GM23338 (cell line): ENCODE measurements at places on chromosomes 1 and 21. TPM values are rescaled to one million over a fixed set of nuclear protein-coding genes. Genes with fewer than 3 reads are reported as not detected.

KLF17 gene
- total RNA-seq, result not detected in 2 replicates

VWA5B1 gene
- total RNA-seq, result 0.70 and 1.0 TPM in 2 replicates

LCE1B gene
- total RNA-seq, result not detected in 2 replicates

DNA sequence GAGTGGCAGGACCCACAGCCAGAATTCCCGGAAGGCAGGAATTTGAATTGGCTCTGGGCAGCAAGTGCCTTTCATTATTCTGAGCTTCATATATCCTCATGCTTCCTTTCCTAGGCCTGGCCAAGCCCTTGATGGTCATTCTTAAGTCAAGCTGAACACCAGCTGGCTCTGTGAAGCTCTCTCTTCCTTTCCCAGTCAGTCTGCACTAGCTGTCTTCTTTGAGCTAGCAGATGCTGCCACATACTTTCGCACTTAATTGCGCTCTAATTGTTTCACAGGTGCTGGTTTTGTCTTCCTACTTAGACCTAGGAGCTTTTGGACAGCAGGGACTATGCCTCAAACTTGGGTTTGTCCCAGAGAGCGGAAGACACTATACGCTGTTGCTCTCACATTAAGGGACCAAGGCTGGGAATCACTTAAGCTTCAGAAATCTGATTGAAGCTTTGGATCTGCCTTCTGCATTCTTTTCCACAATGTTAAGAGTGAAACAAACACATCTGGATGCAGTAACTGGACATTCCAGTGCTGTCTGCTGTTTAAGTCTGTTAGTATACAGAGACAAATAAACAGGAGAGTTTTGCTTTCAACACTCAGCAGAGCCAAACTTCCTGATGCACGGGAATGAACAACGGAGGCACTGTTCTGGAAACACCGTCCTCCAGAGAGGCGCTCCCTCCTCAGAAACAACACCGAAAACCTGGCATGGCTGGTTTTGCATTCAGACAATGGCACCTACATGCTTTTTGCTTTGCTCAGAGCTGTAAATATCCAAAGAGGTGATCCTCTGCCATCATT lies 2.2 kb downstream of the TLR5 start:
- H3K27me3 ChIP-seq, result 0 out of 2 replicates have a peak, but pooled peaks cover 9% of the 10 kb centered on the region
- peaks cover 8% of the 10 kb centered on the region for H3K4me1 ChIP-seq

GRCh38 chr21:33708874-33709273 lies 66.6 kb downstream of the ITSN1 start:
- H3K4me1 ChIP-seq, result peaks cover 11% of the 10 kb centered on the region; the same call in 1 of the 2 replicates
- peak overlapping the region; percentile 36; the same call in 1 of the 2 replicates for H3K27ac ChIP-seq
- H3K36me3 ChIP-seq, result no peaks in the 10 kb centered on the region

- H3K27ac ChIP-seq, result no peak overlapping the region
- no peaks in the 10 kb centered on the region for H3K4me1 ChIP-seq
- no peak for DNase-seq
- H3K27me3 ChIP-seq, result no peaks in the 10 kb centered on the region
- no peaks in the 10 kb centered on the region for H3K36me3 ChIP-seq
These were observed 1.8 kb downstream of the CELA2B start for GRCh38 chr1:15477646-15478212.

GRCh38 chr1:43199093-43199726 lies 27.1 kb downstream of the CFAP57 start:
- H3K4me3 ChIP-seq, result no peak overlapping the region
- no peak overlapping the region for H3K27ac ChIP-seq
- H3K4me1 ChIP-seq, result no peaks in the 10 kb centered on the region
- no peak for DNase-seq

DNA sequence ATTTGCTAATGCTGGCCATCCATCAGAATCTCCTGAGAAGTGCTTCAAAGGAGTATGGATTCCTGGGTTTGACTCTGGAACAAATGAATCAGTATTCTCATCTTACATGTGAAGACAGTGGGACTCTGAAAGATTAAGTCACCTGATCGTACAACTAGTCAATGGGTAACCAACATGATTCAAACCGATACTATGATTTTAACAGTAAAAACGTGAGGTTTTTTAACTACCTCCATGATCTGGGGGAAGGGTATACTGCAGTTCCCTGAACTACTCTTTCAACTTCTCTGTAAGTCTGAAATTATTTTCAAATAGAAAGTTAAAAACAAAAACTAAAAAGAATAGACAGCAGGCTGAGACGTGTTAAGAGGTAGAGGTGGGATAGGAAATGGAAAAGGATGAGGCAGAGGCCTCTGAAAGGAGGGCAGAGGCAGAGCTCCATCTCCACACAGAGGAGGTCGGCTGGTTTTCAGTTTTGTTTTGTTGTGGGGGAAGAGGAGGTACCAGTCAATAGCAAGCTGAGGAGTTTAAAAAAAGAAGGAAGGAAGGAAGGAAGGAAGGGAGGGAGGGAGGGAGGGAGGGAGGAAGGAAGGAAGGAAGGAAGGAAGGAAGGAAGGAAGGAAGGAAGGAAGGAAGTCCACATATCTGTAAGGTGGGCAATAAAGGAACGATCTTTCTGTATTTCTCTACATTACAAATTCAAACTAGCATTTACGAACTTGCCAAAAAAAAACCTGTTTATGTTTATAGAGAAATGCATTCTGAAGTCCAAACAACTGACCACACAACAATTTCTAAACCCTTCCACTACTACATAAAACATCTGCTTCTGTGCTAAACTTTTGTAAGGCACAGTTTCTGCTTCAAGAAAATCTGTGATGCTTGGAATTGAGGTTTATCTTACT lies 213.1 kb downstream of the RERE start:
- H3K27ac ChIP-seq, result peak overlapping the region; percentile 55; the same call in 1 of the 2 replicates
- peaks cover 18% of the 10 kb centered on the region for H3K4me1 ChIP-seq
- H3K4me3 ChIP-seq, result no peak overlapping the region
- DNase-seq, result no peak
- H3K36me3 ChIP-seq, result no peaks in the 10 kb centered on the region
- no peaks in the 10 kb centered on the region for H3K27me3 ChIP-seq

- DNase-seq, result no peak
- no peak overlapping the region for H3K4me3 ChIP-seq
- H3K27ac ChIP-seq, result no peak overlapping the region
These were observed 632.0 kb downstream of the SMYD3 start for GRCh38 chr1:245874942-245875580.

GRCh38 chr1:7561936-7562728 lies 209.0 kb upstream of the VAMP3 start:
- no peaks in the 10 kb centered on the region for H3K4me1 ChIP-seq
- no peak overlapping the region for H3K27ac ChIP-seq
- H3K4me3 ChIP-seq, result no peak overlapping the region
- no peaks in the 10 kb centered on the region for H3K27me3 ChIP-seq
- no peaks in the 10 kb centered on the region for H3K36me3 ChIP-seq
- DNase-seq, result no peak

DNA sequence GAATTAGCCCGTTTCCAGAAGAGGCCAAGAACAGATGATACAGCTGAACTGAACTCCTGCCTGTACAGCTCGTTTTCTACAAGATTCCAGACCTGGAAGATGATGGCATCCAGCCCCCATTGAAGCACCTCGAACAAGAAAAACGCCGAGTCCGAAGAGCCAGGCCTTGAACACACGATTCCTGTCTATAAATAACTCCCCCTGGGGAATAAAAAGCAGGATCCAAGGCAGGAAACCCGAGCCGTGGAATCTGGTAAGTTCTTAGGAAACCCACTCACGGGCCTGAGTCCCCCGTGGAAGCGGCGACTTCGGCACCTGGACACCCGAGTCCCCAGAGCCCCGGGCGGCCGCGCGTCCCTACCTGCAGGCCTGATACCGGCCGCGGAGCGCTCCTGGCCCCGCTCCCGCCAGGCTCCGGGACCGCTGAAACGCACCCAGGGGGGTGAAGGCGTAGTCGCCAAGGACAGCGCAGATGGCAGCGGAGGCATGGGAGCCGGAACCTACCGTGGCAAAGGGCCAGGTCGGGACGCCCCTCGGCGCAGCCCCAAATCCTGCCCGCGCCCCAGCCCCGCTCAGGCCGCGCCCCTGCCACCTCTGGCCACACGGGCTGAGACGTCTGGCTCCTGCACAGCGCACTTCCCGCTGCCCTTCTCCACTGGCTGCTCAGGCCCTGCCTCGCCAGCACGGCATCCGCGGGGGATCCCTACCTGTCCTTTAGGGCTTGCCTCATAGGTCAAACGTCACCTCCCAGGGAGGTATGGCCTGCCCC lies 14.0 kb upstream of the HLCS start:
- H3K27ac ChIP-seq, result no peak overlapping the region
- H3K4me1 ChIP-seq, result peaks cover 6% of the 10 kb centered on the region; the same call in 1 of the 2 replicates
- no peaks in the 10 kb centered on the region for H3K36me3 ChIP-seq
- H3K4me3 ChIP-seq, result peak overlapping the region; percentile 62
- H3K27me3 ChIP-seq, result peaks cover 29% of the 10 kb centered on the region

DNA sequence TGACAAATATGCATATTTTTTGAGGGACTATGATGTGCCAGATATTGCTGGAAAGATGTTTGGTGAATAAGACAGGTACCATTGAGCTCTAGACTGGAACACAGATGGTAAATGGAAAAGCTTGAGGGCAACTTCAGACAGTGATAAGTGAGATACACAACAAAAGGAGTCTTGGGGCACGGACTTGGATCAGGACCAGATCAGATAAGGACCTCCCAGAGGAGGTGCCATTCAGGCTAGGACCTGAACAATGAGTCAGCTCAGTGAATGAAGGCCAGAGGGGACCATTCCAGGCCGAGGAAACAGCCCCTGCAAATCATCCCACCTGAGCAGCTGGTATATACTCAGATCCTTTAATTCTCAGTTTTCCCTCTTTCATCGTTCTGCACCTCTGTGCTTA lies 1.8 kb upstream of the KCNJ15 start:
- H3K36me3 ChIP-seq, result no peaks in the 10 kb centered on the region
- H3K27me3 ChIP-seq, result no peaks in the 10 kb centered on the region

GRCh38 chr1:169860187-169860586 lies 33.5 kb downstream of the SCYL3 start:
- no peaks in the 10 kb centered on the region for H3K27me3 ChIP-seq
- H3K4me3 ChIP-seq, result no peak overlapping the region

DNA sequence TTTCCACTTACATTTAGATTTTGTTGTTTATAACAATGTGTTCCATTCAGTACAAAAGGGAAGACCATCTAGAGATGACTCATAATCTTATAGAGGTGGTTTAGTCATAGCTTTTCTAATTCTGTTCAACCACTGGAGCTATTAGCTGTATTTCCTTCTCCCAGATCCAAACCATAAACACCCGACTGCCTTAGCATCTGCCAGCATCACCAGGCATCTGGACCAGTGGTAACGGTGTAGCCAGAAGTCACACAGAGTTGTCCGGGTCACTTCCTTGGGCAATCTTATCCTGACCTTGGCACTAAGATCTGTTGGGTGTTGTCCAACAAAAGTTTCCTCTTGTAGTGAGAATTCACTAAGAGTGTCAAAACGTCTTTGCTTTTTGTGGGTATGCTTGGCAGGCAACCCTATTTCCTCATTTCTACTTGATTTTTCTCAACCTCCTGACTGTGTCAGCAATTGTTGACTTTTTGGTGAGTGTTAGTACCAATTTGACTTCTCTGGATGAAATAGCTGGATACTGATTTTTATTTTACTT lies 372.1 kb upstream of the B3GALT2 start:
- no peak overlapping the region for H3K27ac ChIP-seq
- no peak for DNase-seq
- H3K4me3 ChIP-seq, result no peak overlapping the region
- H3K4me1 ChIP-seq, result 0 out of 2 replicates have a peak, but pooled peaks cover 3% of the 10 kb centered on the region
- H3K36me3 ChIP-seq, result no peaks in the 10 kb centered on the region

GRCh38 chr1:1768249-1768992 lies 9.8 kb downstream of the NADK start:
- H3K36me3 ChIP-seq, result peaks cover 20% of the 10 kb centered on the region
- no peak overlapping the region for H3K4me3 ChIP-seq
- DNase-seq, result no peak
- H3K4me1 ChIP-seq, result no peaks in the 10 kb centered on the region
- H3K27ac ChIP-seq, result no peak overlapping the region

- H3K4me3 ChIP-seq, result no peak overlapping the region
- H3K27me3 ChIP-seq, result no peaks in the 10 kb centered on the region
- no peaks in the 10 kb centered on the region for H3K36me3 ChIP-seq
These were observed 5.8 kb upstream of the GTF2B start for GRCh38 chr1:88897070-88897730.

GRCh38 chr1:85142753-85143152 lies 58.1 kb downstream of the SYDE2 start:
- no peak for DNase-seq
- H3K27ac ChIP-seq, result no peak overlapping the region
- no peaks in the 10 kb centered on the region for H3K36me3 ChIP-seq

GRCh38 chr1:212072047-212072446 lies 36.5 kb downstream of the DTL start:
- peaks cover 53% of the 10 kb centered on the region for H3K36me3 ChIP-seq
- no peaks in the 10 kb centered on the region for H3K27me3 ChIP-seq
- no peak for DNase-seq

- DNase-seq, result no peak
- H3K27ac ChIP-seq, result no peak overlapping the region
- H3K27me3 ChIP-seq, result no peaks in the 10 kb centered on the region
- no peaks in the 10 kb centered on the region for H3K4me1 ChIP-seq
- no peaks in the 10 kb centered on the region for H3K36me3 ChIP-seq
These were observed 136.2 kb upstream of the DMRTA2 start for GRCh38 chr1:50559421-50559820.

GRCh38 chr1:44237721-44238457 lies 24.6 kb downstream of the DMAP1 start:
- H3K4me1 ChIP-seq, result peaks cover 9% of the 10 kb centered on the region; the same call in 1 of the 2 replicates
- no peak overlapping the region for H3K27ac ChIP-seq
- DNase-seq, result peak; percentile 93
- no peaks in the 10 kb centered on the region for H3K36me3 ChIP-seq
- no peaks in the 10 kb centered on the region for H3K27me3 ChIP-seq
- peak overlapping the region; percentile 20; the same call in 1 of the 2 replicates for H3K4me3 ChIP-seq

DNA sequence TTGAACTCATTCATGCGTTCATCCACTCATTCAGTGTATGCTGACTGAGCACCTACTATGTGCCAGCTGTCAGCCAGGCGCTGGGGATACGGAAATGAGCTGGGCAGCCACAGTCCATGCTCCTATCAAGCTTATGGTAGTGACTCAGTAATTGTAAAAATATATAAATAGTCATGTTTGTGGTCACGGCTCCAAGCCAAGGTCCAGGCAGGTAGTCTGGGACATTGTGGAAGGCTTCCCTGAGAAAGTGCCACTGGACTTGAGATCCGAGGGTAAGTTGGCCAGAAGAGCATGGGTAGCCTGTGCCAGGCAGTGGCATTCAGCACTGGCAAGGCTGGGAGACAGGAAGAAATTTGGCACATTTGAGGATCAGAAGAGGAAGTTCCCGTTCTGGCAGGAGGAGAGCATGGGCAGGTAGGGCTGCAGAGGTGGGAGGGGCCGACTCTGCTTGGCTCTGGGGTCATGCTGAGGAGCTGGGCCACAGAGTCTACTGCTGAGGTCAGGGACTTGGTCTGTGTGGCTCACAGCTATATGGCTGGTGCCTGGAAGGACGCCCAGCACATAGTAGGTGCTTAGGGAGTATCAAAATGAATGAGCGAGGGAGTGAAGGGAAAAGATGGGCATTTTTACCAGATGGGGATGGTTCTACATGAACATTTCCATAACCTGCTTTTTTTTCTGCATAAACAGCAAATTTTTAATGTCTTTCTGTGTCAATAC lies 6.9 kb downstream of the PTPRF start:
- H3K27me3 ChIP-seq, result no peaks in the 10 kb centered on the region
- DNase-seq, result no peak
- 0 out of 2 replicates have a peak, but pooled peaks cover 3% of the 10 kb centered on the region for H3K36me3 ChIP-seq
